T-helper 2 cell treated with Interferon-gamma antibody and Interleukin-4, amounts not matched to agents 5 μg/mL and 100 μg/mL, for 36 hours (primary cell): ENCODE measurements at places on chromosomes 6 and 20.

DNA sequence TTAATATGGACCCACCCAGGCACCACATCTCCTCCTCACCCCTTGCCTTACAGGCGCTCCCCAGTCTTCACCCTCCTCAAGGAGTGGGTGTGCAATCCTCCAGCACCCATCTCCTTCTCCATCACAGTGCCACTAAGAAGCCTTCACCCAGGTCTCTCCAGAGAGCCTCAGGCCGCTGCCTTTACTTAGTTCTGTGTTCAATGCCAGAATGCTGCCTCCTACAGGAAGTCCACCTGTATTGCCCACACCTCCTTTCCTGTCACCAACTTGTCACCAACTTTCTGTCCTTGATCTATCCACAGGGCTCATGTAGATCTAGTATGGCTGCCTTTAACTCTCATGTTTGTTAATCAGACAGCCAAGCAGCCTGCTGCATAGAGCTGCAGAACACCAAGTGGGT, 586 bp upstream of the LST1 start:
- no peak for DNase-seq
- peak overlapping the region; percentile 78 for H3K4me3 ChIP-seq
- peaks cover 50% of the 10 kb centered on the region for H3K4me1 ChIP-seq
- H3K27me3 ChIP-seq = no peaks in the 10 kb centered on the region
- H3K36me3 ChIP-seq = peaks cover 37% of the 10 kb centered on the region

DNA sequence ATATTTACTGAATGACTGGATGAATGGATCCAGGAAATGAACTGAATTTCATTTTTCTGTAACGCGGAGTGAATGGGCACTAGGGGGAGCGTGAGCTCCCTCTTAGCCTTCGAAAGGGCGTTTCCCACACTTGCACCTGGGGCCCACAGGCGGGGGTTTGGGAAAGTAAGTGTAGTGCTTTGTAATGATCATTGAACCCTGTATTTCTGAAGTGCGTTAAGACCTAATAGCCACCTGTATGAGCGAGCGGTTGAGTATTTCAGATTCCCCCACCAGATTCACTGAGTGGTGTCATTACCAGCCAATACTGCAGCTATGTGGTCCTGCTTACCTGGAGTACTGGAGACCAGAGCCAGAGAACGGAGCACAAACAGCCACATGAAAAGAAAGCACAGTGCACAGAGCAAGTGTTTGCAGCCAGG, 10.5 kb downstream of the SYTL3 start:
- H3K4me1 ChIP-seq = peaks cover 38% of the 10 kb centered on the region
- no peaks in the 10 kb centered on the region for H3K27me3 ChIP-seq
- H3K4me3 ChIP-seq = peak overlapping the region; percentile 21
- H3K27ac ChIP-seq = peak overlapping the region; percentile 67
- no peak for DNase-seq

DNA sequence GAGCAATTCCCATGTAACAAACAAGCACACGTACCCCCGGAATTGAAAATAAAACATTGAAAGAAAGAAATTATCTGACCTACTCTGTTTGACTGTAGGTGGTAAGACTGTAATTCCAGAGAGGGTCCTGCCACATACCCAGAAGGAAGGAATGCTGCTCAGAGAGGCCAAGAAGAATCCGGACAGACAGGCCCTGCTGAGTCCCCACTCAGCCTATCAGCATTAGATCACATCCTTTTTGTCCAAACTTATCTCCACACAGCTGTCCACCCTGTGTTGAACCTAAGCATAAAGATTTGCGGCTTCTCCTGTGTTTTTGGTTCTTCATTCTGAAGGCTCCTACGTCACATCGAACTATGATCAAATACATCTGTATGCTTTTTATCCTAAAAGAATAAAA, 591.9 kb downstream of the QKI start:
- H3K27me3 ChIP-seq = no peaks in the 10 kb centered on the region
- no peak overlapping the region for H3K4me3 ChIP-seq
- H3K27ac ChIP-seq = no peak overlapping the region
- no peak for DNase-seq
- H3K36me3 ChIP-seq = no peaks in the 10 kb centered on the region

DNA sequence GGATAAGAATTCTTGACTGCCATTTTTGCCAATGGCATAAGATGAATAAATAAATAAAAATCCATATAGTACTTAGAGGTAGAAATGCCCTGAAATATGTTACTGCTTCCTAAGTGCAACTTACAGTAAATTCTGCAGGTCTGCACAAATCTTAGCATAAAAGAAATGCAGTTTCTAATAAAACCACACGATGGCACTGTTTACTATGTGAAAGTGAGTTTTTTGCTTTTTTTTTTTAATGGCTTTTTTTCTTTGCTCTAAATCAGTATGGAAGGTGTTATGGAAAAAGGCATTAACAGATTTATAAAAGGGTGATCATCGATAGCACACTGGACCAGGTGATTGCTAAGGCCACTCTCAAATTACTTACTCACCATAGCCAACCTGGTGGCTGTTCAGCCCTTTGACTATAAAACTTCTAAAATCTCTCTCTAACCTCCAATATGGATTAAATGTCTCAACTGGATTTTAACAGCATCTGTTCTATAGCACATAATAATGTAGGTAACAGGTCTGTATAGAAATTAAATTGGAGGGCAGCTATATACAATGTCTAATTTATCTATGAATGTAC, 45.8 kb downstream of the AHI1 start:
- H3K27ac ChIP-seq = no peak overlapping the region
- H3K27me3 ChIP-seq = no peaks in the 10 kb centered on the region
- H3K4me1 ChIP-seq = peaks cover 4% of the 10 kb centered on the region
- H3K4me3 ChIP-seq = no peak overlapping the region
- DNase-seq = no peak
- H3K36me3 ChIP-seq = peaks cover 11% of the 10 kb centered on the region

DNA sequence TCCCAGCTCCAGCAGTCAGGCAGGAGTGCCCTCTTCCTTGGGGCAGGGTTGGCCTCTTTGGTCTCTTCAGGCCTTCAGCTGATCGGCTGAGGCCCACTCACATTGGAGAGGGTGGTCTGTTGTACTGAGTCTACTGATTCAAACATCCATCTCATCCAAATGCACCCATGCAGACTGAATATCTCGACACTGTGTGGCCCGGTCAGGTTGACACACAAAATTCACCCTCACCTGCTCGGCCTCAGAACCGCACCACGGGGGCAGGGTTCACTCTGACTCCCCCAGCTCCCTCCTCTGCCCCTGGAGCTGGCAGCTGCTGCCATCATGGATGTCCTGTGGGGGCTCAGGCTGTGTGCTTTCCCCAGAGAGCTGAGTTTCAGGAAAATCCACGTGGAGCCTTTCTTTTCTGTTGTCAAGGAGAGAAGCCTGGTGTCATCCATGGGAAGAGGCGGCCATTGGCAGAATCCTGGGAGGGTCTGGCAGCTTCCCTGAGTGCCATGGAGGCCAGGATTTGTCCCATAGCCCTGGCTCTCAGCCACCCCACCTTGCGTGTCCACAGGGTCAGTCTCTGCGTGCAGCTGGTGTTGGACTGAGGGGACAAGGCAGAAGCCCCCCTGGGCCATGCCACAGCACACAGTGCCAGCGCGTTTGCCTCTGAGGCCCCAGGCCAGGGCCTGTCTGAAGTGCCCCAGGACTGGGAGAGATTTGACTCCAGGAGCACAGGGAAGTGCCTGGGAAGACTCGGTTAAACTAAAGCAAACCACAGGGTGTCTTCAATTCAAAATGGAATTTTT, 114.1 kb downstream of the ERMARD start:
- no peaks in the 10 kb centered on the region for H3K36me3 ChIP-seq
- H3K4me1 ChIP-seq = peaks cover 4% of the 10 kb centered on the region
- no peaks in the 10 kb centered on the region for H3K27me3 ChIP-seq
- no peak overlapping the region for H3K27ac ChIP-seq
- no peak overlapping the region for H3K4me3 ChIP-seq

- H3K27me3 ChIP-seq = peaks cover 21% of the 10 kb centered on the region
- H3K27ac ChIP-seq = no peak overlapping the region
- no peaks in the 10 kb centered on the region for H3K36me3 ChIP-seq
- no peak for DNase-seq
These were observed 199.2 kb upstream of the PMEPA1 start for GRCh38 chr20:57908704-57909630.

GRCh38 chr20:44219791-44220190, 9.2 kb upstream of the OSER1 start:
- H3K36me3 ChIP-seq = no peaks in the 10 kb centered on the region
- H3K27ac ChIP-seq = peak overlapping the region; percentile 76
- peaks cover 49% of the 10 kb centered on the region for H3K4me1 ChIP-seq
- no peak for DNase-seq
- no peaks in the 10 kb centered on the region for H3K27me3 ChIP-seq

DNA sequence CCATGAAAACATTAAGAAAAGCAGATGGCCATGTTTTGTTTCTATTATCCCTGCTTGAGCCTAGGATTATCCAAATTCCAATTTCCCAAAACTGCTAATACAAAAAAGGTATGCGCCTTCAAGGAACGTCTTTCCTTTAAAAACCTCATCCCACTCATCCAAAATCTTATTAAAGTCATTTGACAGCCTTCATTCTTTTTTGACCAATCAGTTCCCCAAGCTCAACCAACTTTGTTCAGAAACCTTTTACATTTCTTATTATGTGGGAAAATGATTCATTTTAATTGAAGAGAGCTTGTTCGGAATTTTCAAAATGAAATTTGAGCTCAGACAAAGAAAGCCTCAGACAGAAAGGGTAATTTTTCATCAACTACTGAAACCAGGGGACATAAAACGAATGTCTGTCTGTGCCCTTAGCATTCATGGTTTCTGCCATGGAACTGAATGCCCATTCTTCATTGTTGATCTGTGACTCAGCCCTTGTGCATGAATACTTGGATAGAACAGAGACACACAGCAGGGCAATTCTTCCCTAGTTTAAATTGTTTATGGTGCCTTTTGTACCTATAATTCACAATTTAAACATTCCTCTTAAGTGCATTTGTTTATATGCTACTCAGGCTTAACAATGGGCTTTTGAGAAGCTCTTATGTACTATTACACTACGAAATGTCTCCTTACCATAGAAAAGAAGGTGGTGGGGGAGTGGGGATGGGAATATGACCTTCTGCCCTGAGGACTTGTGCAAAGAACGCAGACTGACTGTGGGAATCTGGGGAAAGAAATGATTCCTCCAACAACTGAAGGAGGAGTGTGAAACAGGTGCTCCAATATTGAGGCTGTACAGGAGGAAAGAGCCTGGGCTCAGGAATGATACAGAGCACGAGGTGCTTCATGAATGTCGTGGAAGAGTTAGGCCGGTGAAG, 49.8 kb upstream of the ERVFRD-1 start:
- H3K27me3 ChIP-seq = peaks cover 3% of the 10 kb centered on the region
- H3K36me3 ChIP-seq = no peaks in the 10 kb centered on the region
- no peak overlapping the region for H3K27ac ChIP-seq
- DNase-seq = no peak
- H3K4me1 ChIP-seq = peaks cover 17% of the 10 kb centered on the region

GRCh38 chr6:108862479-108863191, 14.4 kb downstream of the ARMC2 start:
- no peak for DNase-seq
- H3K4me3 ChIP-seq = no peak overlapping the region
- peaks cover 46% of the 10 kb centered on the region for H3K36me3 ChIP-seq
- H3K27me3 ChIP-seq = peaks cover 6% of the 10 kb centered on the region
- H3K27ac ChIP-seq = peak overlapping the region; percentile 8

- no peaks in the 10 kb centered on the region for H3K27me3 ChIP-seq
- H3K27ac ChIP-seq = no peak overlapping the region
- no peaks in the 10 kb centered on the region for H3K4me1 ChIP-seq
- no peaks in the 10 kb centered on the region for H3K36me3 ChIP-seq
- no peak overlapping the region for H3K4me3 ChIP-seq
- DNase-seq = no peak
These were observed 41.8 kb downstream of the CCDC170 start for GRCh38 chr6:151535476-151536187.

GRCh38 chr6:170176898-170177771, 113.7 kb downstream of the DLL1 start:
- H3K4me3 ChIP-seq = peak overlapping the region; percentile 46
- H3K4me1 ChIP-seq = no peaks in the 10 kb centered on the region
- DNase-seq = no peak
- H3K36me3 ChIP-seq = no peaks in the 10 kb centered on the region

- no peak overlapping the region for H3K4me3 ChIP-seq
- H3K4me1 ChIP-seq = no peaks in the 10 kb centered on the region
- no peaks in the 10 kb centered on the region for H3K36me3 ChIP-seq
- no peak for DNase-seq
- H3K27ac ChIP-seq = no peak overlapping the region
- H3K27me3 ChIP-seq = no peaks in the 10 kb centered on the region
These were observed 39.1 kb downstream of the VSTM2L start for GRCh38 chr20:37941992-37942391.

DNA sequence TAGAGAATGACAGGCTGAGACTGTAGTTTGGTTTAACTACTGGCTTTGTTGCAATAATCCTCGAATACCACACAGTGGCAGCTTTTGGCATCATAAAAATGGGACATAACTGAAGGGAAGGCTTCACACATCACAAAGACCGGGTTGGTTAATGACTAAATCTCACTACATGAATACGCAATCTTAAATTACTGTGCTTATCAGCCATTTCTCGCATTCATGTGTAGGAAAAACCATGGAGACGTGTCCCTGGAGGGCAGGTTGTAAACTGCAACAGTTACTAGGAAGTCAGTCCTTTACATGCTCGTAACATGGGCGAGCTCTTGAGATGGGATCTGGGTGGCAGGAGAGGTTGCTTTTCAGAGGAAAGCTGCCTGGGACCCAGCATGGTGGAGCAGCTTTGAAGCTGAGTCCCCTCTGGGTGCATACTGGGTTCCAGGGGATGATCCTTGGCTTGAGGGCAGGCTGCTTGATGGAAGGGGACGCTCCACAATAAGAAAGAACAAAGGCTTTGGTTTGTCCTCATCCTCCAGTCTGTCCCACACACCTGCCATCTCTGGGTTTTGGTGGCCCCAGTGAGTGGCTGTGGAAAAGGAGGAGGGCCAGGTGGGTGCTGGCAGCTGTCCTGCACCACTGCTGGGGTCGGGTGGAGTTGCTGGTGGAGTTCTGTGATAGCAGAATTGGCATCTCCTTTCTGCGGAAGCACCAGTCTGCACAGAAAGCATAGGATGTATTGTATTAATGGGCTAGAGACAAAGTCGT, 2.1 kb downstream of the RPS21 start:
- no peaks in the 10 kb centered on the region for H3K27me3 ChIP-seq
- peak overlapping the region; percentile 91 for H3K4me3 ChIP-seq
- DNase-seq = no peak
- peaks cover 22% of the 10 kb centered on the region for H3K4me1 ChIP-seq

DNA sequence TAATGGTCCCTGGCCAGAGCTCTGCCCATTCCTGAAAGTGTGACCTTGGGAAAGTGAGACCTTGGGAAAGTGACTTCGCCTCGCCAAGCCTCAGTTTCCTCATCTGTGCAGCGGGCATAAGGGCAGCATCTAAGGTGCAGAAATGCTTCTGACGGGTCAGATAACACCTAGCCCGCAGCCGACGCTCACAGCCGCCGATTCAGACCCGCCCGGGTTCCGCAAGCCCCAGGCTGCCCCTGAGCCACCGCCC, 486 bp downstream of the FKBP1A start:
- H3K4me1 ChIP-seq = peaks cover 64% of the 10 kb centered on the region
- peak overlapping the region; percentile 83 for H3K27ac ChIP-seq
- no peak for DNase-seq
- H3K36me3 ChIP-seq = peaks cover 24% of the 10 kb centered on the region
- H3K4me3 ChIP-seq = peak overlapping the region; percentile 94
- peaks cover 16% of the 10 kb centered on the region for H3K27me3 ChIP-seq

GRCh38 chr20:43385914-43386313, 71.8 kb upstream of the SRSF6 start:
- H3K4me3 ChIP-seq = no peak overlapping the region
- no peak for DNase-seq
- H3K27me3 ChIP-seq = no peaks in the 10 kb centered on the region
- H3K36me3 ChIP-seq = no peaks in the 10 kb centered on the region
- H3K4me1 ChIP-seq = no peaks in the 10 kb centered on the region
- H3K27ac ChIP-seq = no peak overlapping the region
